Stimulated activated CD4-positive, alpha-beta T cell treated with anti-CD3 and anti-CD28 coated beads, Interleukin-1b, Interleukin-23, amount 100 ng/mL, for 4 hours (primary cell): ENCODE measurements at places on chromosomes 16 and 17.
A peak's percentile ranks its signal among the peaks of the same experiment; 100 is the strongest.

GRCh38 chr16:29698484-29699323 lies 19.7 kb downstream of the QPRT start:
- DNase-seq: no peak

DNA sequence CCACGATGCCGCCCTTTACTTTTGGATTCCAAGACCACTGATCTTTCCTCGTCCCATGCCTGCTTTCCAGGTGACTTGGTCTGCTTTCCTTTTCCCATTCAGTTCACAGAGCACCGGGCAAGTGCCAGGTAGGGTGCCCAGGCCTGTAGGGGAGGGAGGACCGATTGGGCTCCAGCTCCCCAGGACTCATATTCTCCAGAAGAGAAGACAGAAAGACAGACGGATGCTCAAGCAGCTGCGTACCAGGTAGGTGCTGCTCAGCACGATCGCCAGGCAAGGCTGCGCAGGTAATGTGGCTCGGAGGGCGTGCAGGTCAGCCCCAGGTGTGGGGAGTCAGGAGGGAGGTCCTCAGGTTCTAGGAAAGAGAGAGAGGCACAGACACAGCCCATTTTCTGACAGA lies 67.5 kb upstream of the ZNF423 start:
- no peak for DNase-seq

- DNase-seq: no peak
Measured at GRCh38 chr17:4908301-4908700, 5.4 kb upstream of the CHRNE start.

DNA sequence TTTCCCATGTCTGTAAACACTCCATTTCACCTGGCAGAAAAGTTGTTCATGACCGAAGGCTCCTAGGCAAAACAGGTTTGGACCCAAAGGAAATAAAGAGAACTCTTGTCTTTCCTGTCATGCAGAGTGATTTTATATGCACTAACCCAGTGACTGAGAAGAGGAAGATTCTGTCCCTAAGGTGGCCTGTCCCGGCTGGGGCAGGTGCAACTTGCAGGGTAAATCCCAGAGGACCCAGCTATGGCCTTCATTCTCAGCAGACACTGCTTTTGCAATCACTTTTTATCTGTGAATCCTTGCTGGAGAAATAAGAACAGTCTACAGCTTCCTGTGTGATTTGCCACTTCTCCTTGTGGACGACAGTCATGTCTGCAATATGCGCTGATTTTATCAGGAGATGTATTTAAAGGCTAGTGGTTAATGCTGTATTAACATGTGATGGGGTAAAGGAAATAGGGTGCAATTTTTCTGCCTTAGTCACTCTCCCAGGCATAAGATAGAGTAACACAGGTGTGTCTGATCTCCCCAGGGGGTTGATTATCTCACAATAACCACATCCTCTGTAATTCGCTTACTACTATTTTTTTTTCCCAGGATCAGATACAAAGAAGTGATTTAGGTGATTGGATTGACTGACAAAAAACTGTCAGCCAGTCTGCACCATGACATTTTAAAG lies 696.8 kb upstream of the SOX9 start:
- no peak for DNase-seq

DNA sequence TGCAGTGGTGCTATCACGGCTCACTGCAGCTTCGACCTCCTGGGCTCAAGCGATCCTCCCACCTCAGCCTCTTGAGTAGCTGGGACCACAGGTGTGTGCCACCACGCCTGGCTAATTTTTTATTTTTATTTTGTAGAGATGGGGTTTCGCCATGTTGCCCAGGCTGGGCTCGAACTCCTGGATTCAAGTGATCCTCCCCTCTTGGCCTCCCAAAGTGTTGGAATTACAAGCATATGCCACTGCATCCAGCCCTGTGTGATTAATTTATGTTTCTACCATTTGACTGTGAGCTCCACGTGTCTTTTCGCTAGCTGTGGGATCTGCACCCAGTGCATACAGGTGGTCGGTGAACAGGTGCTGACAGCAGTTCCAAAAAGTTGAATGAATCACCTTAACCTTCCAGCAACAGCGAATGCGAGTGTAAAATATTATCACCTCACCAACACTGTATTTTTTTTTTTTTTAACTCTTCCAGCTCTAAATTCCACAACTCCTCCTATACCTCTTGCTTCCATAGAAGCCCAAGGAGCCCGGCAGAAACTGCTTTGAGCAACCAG lies 484 bp upstream of the NUDT7 start:
- DNase-seq: no peak

DNA sequence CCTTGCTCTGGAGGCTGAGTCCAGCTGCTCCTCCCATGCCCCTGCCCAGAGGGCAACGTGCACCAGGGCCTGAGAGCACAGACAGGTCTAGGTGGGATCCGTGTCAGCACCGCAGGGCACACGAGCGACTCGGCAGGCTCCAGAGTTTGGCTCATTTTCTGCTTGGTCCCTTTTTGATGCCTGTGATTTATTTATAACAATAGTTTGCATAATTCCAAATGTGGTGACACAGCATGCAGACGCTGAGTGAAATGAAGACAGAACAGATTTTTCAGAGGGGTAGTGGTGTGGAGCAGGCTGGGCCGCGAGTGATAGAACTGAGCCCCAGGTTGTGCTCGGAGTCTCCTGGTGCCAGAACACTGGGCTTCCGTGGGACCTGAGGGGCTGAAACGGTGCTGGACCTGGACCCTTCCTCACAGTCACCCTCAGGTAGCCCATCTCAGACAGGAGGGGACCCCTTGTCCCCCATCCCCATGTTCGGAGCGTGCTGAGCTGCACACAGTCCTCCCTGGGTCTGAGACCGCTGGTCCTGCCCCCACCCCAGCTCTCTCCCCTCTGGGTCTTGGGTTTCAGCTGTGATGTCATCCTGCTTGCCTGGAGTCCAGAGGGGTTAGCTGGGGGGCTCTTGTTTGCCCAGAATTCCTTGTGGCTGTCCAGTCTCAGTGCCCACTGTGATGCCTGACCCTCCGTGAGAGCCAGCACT lies 95.9 kb downstream of the METRNL start:
- DNase-seq: no peak

GRCh38 chr16:4610011-4611005 lies 4.4 kb downstream of the UBALD1 start:
- DNase-seq: no peak

DNA sequence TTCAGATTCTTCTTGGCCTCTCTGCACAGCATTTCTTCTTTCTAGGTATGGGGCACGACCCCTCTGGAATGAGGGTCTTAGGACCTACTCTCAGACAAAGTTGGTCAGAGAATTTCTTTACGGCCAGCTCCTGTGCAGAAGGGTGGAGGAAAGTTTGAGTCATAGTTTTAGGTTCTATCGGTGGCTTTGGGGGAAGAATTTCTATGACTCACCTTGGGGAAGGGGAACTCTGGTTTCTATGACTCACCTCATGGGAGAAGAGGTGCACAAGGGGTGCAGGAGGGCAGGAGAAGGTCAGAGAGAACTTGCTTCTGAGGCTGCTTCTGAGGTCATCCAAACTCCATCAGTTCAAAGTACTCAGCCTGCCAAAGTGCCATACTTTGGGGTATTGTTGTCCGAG lies 2.5 kb upstream of the ABCC12 start:
- DNase-seq: peak; percentile 8

- no peak for DNase-seq
Measured at GRCh38 chr16:56606071-56606475, 2.3 kb upstream of the MT2A start.

- DNase-seq: no peak
Measured at GRCh38 chr17:13024016-13024415, 6.2 kb upstream of the ELAC2 start.

- DNase-seq: no peak
Measured at GRCh38 chr16:21277045-21277926, 804 bp downstream of the CRYM start.

DNA sequence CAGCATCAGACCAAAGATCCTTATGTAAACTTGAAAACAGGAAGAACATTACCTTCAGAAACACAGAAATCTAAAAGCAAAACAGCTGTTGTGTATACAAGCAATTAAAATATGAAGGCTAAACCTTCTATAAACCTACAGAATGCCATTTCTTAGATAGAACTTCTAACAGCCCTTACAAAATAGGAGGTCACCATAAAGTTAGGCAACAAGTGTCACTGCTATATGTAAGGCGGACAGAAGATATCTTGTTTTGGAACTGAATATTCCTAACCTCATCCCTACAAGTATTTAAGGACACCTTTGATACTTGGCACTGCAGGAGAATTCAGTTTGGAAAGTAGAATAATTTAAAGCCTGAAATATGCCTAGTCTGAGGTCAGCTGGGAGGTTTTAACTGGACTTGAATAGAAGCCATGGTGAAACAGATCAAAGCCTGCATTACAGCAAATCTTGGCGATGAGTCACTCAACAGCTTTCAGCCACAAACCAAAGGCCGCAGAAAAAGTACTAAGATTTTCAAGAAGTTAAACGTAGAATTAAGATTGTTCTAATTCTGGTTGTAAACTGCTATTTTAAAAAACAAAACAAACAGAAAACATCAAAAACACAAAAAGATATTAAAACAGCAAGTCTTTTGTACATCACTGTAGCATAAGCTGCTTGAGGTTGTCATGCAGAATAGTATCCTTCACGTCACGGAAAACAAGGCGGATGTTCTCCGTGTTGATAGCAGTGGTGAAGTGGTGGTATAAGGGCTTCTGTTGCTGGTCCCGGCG lies 42.7 kb downstream of the GNA13 start:
- DNase-seq: no peak

DNA sequence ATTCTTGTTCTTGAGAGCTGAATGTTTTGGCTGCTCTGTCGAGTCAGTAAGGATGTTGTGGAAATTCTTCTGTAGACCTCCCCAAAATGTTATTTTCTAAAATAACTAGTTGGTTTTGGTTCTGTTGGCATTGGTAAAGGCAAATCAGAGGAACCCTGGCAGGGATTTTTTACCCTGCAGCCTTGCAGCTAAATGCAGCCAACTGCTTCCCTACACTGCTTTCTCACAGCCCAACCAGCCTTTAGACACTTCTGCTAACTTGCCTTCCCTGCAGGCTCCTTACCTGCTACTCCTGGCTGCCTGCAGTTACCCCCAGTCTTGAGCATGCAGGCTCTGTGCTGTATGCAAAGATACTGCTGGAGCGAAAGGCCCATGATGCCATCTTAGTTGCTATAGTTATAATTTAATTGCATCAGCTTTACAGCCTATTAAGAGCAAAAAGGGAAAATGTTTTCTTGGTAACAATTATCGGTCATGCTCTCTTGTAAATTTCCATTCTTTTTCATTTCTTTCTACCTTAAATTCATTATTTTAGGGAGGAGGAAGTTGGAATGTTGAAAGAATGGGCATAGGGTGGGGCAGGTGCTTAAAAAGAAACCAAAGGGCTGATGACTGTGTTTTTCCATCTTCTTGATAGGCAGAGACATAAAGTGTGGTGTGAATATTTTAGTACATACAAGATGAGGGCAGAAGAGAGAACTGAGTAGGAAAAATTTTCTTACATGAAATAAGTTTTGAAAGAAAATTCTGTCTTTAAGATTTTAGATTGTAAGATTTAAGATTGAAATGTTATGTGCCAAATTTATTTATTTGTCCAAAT lies 20.0 kb downstream of the NUP93 start:
- no peak for DNase-seq

- no peak for DNase-seq
Measured at GRCh38 chr16:65896448-65897153, 469.9 kb upstream of the CDH5 start.

GRCh38 chr16:74261068-74261467 lies 35.5 kb upstream of the PSMD7 start:
- DNase-seq: no peak

GRCh38 chr16:82651921-82652601 lies 25.3 kb downstream of the CDH13 start:
- no peak for DNase-seq

DNA sequence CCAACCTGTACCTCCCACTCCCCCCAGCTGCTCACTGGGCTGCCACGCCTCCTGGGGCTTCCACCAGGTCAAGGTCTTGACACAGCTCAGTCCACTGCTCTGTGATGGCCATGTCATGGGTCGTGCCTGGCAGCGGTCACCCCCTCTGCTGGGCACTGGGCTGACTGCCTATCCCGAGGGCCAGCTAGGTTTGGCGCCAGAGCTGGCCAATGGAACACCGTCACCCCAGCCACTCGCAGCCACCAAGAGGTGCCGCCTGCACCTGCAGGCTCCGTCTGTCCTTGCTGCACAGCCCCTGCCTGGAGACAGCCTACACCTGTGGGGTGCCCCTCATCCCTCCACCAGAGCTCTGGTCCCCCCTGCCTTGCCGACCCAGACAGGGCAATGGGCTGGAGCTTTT lies 4.5 kb upstream of the RAB40C start:
- no peak for DNase-seq

GRCh38 chr17:29590411-29591145 lies 1.1 kb upstream of the GIT1 start:
- DNase-seq: no peak

DNA sequence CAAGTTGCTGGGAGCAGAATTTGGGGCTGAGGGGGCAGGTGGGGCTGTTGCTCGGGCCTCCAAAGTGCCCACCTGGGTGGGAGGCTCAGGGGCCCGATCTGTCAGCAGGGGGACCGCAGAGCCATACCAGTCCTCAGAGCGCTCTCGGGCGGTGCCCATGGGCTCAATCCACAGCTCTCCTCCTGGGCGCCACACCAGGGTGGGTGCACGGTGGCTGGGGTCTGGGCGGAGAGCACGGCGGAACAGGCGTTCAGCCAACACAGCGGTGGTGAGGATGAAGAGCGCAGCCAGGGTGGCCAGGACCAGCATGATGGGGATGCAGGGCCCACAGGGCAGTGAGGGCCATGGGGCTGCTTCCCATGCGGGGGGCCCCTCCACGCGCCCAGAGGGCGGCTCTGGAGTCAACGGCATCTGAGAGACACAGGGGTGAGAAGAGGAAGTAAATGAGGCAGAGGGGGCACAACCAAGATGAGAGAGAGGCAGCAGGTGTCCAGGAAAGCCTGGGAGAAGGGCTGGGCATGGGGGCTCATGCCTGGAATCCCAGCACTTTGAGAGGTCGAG lies 1.2 kb downstream of the C16orf54 start:
- DNase-seq: no peak

DNA sequence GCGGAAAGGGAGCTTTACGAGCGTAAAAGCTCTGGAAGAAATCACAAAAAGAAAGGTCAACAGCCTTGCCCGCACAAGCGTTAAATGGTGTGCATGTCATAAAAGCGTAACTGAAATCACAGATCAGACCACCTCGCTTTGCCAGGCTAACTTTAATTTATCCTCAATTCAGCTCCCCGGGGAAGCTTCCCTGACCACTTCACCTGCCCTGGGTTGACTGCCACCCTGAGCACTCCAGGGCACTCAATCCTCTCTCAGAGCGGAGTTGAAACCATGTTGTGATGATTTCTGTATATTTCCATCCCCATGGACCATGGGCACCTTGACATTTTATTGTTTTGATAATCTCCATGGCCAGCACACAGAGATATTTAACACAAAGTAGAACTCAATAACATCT lies 16.1 kb upstream of the NAGS start:
- no peak for DNase-seq

- DNase-seq: no peak
Measured at GRCh38 chr17:72997559-72997958, 94.9 kb downstream of the SLC39A11 start.

- no peak for DNase-seq
Measured at GRCh38 chr16:17362183-17362582, 108.6 kb downstream of the XYLT1 start.
